Activated naive CD4-positive, alpha-beta T cell treated with Interleukin-2 at 50 U/mL for 16 hours (primary cell): ENCODE measurements at places on chromosomes 16 and 17.
A peak's percentile ranks its signal among the peaks of the same experiment; 100 is the strongest.

DNA sequence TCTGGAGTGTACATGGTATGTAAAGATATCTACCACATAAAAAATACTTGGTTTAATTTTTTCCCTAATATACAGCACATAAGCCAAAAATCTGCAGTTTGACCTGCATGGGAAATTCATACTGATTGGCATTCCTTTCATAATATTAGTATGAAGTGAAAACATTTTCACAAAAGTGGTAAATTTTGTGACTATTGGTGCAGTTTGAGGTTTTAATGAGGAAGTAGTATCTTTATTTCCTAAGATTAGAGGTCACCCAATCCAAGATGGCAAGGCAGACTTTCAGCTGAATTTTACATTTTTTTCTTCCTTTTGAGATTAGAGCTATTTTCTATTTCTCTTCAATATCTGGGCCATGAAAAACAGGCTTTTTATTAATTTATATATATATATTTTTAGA lies 21.2 kb downstream of the METTL9 start:
- DNase-seq = no peak

DNA sequence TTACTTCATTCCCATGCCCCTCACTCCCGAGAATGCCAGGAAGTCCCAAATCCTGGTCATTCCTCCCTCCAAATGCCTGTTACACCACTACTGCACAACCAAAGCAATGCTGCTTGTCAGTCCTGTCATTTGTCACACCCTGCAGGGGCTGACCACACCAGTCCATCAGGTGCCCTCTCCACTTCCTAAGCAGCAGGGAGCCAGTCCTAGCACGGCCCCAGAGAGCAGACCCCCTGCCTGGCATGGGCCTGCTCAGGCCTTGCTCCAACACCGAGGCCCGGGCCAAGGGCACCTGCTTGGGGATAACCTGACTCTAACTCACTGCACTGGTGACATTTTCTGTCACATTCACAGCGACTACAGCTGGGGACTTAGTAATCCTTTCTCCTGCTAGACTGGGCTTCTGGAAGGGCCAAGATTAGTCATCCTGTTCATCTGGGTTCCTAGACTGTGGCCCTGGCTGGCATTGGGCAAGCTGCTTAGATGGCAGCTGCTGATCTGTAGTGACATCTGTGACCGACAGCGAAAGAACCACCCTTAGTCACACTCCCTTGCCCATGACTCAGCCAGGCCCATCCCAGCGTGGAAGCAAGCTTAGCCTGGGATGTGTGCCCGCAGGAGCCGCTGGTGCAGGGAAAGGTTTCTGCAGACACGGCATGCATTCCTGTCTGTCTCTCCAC lies 5.4 kb downstream of the ALYREF start:
- no peak for DNase-seq

DNA sequence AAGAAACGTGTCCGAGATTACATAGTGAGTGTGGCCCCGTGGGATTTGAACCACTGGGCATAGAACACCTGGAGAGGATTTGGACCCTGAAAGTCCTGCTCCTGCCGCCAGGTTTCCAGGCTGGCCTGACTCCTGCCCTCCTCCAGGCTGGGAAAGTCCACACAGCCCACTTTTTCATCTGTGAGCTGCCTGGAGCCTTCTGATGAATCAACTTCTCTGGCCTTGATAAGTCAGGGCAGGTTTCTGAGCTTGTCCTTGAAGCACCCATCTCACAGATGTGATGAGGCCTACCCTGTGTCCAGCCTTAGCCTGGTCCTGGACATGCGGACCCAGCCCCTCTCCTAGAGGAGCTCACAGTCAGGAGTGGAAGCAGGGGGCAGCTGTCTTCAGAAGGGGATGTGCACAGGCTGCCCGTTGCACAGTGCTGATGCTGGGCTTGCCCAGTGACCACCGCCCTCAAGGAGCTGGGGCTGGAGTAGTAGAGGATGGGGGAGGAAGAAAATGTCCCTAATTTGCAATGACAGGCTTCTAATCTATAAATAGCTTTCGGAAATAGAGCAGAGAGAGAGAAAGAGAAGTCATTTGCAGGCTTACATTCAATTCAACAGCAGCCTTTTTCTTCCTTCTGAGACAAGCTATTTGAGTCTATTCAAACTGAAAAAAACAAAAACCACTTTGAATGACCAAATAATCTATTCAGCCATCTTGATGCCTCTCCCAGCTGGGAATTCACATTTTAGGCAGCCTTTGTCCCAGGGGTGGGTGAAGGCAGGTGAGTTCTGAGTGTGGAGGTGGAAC lies 73.5 kb upstream of the DNAJA2 start:
- no peak for DNase-seq

GRCh38 chr17:74532115-74532514 lies 840 bp upstream of the CD300LB start:
- no peak for DNase-seq

DNA sequence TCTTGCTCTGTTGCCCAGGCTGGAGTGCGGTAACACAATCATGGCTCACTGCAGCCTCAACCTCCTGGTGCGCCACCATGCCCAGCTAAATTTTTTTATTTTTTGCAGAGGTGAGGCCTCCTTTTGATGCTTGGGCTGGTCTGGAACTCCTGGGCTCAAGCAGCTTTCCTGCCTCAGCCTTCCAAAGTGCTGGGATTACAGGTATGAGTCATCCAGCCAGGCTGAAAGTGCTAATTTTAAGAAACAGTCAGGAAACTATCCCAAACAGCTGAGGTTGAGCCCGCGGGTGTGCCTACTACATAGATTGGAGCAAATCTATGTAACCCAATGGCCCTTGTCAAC lies 738 bp upstream of the XPO6 start:
- DNase-seq = no peak

- DNase-seq = no peak
Observed at GRCh38 chr17:39011907-39012468, 44.8 kb upstream of the FBXO47 start.

GRCh38 chr17:80339118-80339517 lies 75.8 kb upstream of the ENDOV start:
- no peak for DNase-seq

GRCh38 chr16:53142823-53143568 lies 88.2 kb downstream of the CHD9 start:
- DNase-seq = no peak

- DNase-seq = no peak
Observed at GRCh38 chr17:56808503-56808902, 25.2 kb downstream of the C17orf67 start.

GRCh38 chr16:55711959-55712876 lies 56.4 kb downstream of the SLC6A2 start:
- DNase-seq = peak; percentile 65
